ENCODE measurements at places on chromosomes 16 and 17.

GRCh38 chr16:67865318-67865717, 7.5 kb upstream of the EDC4 start:
- no peak for DNase-seq

DNA sequence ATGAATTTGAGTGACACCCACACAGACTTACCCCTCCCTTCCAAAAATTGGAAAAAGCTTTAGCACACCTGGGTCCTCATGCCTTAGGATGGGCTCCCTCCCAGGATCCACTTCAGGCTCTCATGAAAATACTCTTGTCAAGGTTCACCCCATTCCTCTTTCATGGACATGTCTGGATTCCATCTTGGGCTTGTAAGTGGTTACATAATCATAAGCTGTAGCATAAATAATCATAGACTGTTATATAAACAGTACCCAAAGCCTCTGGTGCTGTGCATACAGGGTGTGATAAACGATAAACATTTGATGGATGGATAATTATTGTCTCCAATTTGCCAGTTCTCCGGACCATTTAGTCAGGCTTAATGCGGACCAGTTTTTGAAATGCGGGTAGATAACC, 53.7 kb upstream of the TEKT3 start:
- no peak for DNase-seq

DNA sequence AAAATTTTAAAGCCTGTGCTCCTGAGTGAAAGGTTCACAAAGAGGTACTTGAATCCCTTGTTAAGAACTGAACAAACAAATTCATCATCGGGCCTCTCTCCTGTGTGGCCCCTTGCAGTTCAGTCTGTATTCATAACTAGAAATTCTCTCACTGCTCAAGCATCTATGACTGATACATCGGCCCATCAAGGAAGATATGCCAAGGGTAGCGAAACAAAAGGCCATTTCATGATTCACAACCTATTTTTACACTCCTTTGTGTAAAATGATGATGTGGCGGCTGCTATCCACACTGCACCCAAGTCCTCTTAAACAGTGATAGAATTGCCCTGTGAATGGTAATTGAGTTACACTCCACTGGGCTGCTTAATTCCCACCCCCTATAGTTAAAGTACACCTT, 204.6 kb downstream of the STX8 start:
- DNase-seq = no peak

- DNase-seq = no peak
Observed at GRCh38 chr16:50612849-50613198, 64.6 kb downstream of the NKD1 start.

- no peak for DNase-seq
Observed at GRCh38 chr17:78619334-78619733, 42.1 kb upstream of the DNAH17 start.

All from stimulated activated CD8-positive, alpha-beta memory T cell treated with anti-CD3 and anti-CD28 coated beads, Interleukin-15, amount 100 ng/mL, for 1 hour (primary cell).